GM23248 (cell line): ENCODE measurements at places on chromosomes 2 and 18. TPM values are rescaled to one million over a fixed set of nuclear protein-coding genes. Genes with fewer than 3 reads are reported as not detected.

SNED1 gene
- 29.4 and 36.2 TPM in 2 replicates for total RNA-seq

NYAP2 gene
- total RNA-seq: not detected in 2 replicates

CRYGC gene
- total RNA-seq: not detected in 2 replicates

BCL11A gene
- 1.8 and 3.5 TPM in 2 replicates for total RNA-seq

SERPINB5 gene
- not detected in 2 replicates for total RNA-seq

DNA sequence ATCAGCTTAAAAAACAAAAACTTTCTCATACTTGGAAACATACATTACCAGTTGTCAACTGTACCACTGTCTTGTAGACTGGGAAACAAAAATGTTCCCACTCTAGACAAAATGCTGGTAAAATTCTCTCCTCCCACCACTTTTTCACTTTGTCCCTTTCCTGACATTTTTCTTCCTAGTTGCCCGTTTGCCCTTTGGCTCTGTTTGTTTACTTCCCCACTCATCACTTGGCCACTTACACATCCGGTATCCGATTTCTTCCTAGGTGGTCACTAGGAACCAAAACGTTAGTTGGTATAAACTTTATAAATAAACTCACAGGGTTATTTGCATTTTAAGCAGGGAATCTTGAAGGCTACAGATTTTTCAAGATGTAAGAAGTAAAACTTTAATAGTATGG is 84.9 kb downstream of the METTL4 start:
- no peaks in the 10 kb centered on the region for H3K27me3 ChIP-seq
- no peaks in the 10 kb centered on the region for H3K36me3 ChIP-seq
- no peak overlapping the region for H3K4me3 ChIP-seq
- H3K27ac ChIP-seq: no peak overlapping the region
- H3K4me1 ChIP-seq: no peaks in the 10 kb centered on the region
- no peak for DNase-seq

- H3K4me1 ChIP-seq: peaks cover 9% of the 10 kb centered on the region
- H3K4me3 ChIP-seq: no peak overlapping the region
- no peak for DNase-seq
- H3K27ac ChIP-seq: no peak overlapping the region
- H3K36me3 ChIP-seq: no peaks in the 10 kb centered on the region
- H3K27me3 ChIP-seq: no peaks in the 10 kb centered on the region
These were observed 42.8 kb downstream of the ITSN2 start for GRCh38 chr2:24317491-24317920.

- no peak overlapping the region for H3K27ac ChIP-seq
- no peaks in the 10 kb centered on the region for H3K4me1 ChIP-seq
- H3K36me3 ChIP-seq: no peaks in the 10 kb centered on the region
- H3K27me3 ChIP-seq: peaks cover 7% of the 10 kb centered on the region
- H3K4me3 ChIP-seq: no peak overlapping the region
- no peak for DNase-seq
These were observed 8.4 kb upstream of the CTLA4 start for GRCh38 chr2:203859030-203859789.

DNA sequence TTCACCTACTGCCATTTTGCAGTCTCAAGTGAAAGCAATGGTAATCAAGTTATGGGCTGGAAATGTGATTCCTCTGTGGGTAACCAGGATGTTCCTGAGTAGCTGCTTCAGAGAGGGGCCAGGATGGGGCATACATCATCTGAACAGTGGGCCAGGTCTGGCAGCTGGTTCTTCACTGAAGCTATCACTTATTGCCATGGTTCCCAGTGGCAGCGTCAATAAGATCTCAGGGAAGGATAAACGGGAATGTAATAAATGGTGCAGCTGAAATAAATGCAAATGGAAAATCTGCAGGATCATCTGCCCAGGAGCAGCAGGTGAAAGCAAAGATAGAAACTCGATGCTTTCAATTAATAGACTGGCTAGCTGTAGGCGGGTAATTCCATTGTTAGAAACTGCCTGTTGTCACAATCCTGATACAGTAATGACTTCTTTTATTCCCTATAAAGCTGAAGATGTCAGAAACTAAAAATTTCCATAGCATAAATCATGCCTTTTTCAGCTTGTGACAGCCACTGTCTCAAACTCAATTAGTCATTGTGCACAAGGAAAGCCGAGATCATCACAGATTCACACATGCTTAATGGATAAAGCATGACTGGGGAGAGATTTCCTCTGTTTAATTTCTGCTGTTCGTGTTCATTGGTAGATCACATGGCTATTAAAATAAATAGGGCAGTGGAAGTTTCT is 56.2 kb upstream of the CCDC85A start:
- H3K36me3 ChIP-seq: no peaks in the 10 kb centered on the region
- DNase-seq: peak; percentile 23
- H3K4me3 ChIP-seq: no peak overlapping the region
- no peaks in the 10 kb centered on the region for H3K4me1 ChIP-seq
- peaks cover 23% of the 10 kb centered on the region; the same call in 1 of the 2 replicates for H3K27me3 ChIP-seq
- H3K27ac ChIP-seq: no peak overlapping the region

- no peak overlapping the region for H3K27ac ChIP-seq
- DNase-seq: no peak
- no peak overlapping the region for H3K4me3 ChIP-seq
- no peaks in the 10 kb centered on the region for H3K27me3 ChIP-seq
- no peaks in the 10 kb centered on the region for H3K36me3 ChIP-seq
These were observed 734.0 kb upstream of the CDH7 start for GRCh38 chr18:65016631-65017371.

DNA sequence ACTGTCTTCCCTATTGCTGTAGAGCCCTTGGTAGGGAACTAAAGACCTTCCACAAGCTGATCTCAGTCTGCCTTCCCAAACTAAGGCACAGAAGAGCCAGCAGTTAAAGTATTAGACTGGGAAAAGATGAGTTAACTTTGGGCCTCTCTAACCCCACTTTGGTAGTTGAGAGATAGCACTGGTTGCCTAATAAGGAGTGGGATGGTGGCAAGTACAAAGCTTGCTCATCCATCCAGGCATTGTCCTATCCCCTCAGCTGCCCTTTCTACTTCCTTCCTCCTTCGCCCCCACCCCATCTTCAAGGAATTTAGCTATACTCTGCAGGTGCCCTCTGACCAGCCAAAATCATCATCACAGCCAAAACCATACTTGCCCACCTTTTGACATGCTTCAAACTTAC is 22.2 kb upstream of the AFTPH start:
- DNase-seq: no peak
- H3K27ac ChIP-seq: no peak overlapping the region
- H3K4me1 ChIP-seq: no peaks in the 10 kb centered on the region
- no peaks in the 10 kb centered on the region for H3K36me3 ChIP-seq
- H3K27me3 ChIP-seq: peaks cover 45% of the 10 kb centered on the region

DNA sequence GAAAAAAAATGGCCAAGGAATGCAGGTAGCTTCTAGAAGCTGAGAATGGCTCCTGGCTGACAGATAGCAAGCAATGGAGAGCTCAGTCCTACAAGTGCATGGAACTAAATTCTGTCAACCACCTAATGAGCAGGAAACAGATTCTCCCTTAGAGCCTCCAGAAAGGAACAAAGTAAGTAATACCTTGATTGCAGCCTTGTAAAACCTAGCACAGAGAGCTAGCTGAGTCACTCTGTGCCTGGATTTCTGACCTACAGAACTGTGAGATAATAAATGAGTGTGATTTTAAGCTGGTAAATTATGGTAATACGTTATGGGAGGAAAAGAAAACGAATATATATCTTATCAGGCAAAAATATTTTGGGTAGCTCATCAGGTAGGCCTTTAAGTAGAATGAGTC is 7.4 kb upstream of the LNPK start:
- H3K27me3 ChIP-seq: no peaks in the 10 kb centered on the region
- DNase-seq: no peak
- no peak overlapping the region for H3K27ac ChIP-seq
- H3K4me3 ChIP-seq: no peak overlapping the region
- no peaks in the 10 kb centered on the region for H3K36me3 ChIP-seq

DNA sequence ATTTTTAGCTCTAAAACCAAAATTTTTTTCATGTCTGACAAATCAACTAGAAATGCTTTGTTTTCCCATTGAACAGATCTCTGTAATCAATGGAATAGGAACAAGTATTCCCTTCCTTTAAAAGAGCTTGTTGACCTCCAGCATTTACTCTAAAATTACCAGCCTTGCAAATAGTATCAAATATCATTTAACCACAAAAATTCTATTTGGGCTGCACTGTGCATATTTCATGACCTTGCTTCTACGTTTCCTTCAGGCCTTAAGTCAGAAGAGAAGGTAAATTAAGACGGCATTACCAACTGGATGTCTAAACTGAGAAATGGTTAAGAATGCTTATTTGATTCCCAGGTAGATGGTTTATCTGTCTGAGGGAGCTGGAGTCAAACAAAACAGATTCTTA is 33.3 kb upstream of the NRXN1 start:
- DNase-seq: no peak
- no peaks in the 10 kb centered on the region for H3K36me3 ChIP-seq
- no peak overlapping the region for H3K27ac ChIP-seq

GRCh38 chr2:100674666-100675065 is 111.9 kb downstream of the PDCL3 start:
- H3K36me3 ChIP-seq: no peaks in the 10 kb centered on the region
- no peak for DNase-seq
- no peak overlapping the region for H3K27ac ChIP-seq
- no peaks in the 10 kb centered on the region for H3K4me1 ChIP-seq

GRCh38 chr2:134900151-134900550 is 18.5 kb upstream of the CCNT2 start:
- no peaks in the 10 kb centered on the region for H3K36me3 ChIP-seq
- H3K27ac ChIP-seq: no peak overlapping the region

DNA sequence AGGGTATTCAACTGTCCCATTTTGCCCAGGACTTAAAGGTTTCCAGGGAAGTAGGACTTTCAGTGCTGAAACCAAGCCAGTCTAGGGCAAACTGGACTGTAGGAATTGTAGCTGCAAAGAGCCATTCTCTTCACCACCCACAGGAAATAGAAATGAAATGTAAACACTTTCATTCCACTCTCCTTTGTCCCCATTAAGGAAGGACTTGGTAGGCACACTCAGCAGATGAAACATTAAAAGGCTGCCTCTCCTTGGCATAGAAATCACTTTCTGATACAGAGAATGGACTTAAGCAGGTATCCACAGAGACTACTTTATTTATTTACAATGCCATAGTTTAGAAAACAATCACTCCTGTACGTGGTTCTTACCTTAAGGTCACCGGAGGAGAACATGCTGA is 102.9 kb upstream of the CCDC195 start:
- H3K4me3 ChIP-seq: no peak overlapping the region
- DNase-seq: no peak
- H3K27ac ChIP-seq: no peak overlapping the region
- H3K27me3 ChIP-seq: no peaks in the 10 kb centered on the region
- H3K4me1 ChIP-seq: peaks cover 33% of the 10 kb centered on the region
